Brain (organoid and tissue), 16 donors: ENCODE measurements at places on chromosomes 6 and 20. TPM values are rescaled to one million over a fixed set of nuclear protein-coding genes. Genes with fewer than 3 reads are reported as not detected.
A peak's percentile ranks its signal among the peaks of the same experiment; 100 is the strongest.

- peak; percentile 11 for DNase-seq
Observed at GRCh38 chr6:106608080-106608668, 21.1 kb downstream of the RTN4IP1 start.

GRCh38 chr6:166106076-166106686, 61.5 kb downstream of the TBXT start:
- DNase-seq, result peak; percentile 78

DNA sequence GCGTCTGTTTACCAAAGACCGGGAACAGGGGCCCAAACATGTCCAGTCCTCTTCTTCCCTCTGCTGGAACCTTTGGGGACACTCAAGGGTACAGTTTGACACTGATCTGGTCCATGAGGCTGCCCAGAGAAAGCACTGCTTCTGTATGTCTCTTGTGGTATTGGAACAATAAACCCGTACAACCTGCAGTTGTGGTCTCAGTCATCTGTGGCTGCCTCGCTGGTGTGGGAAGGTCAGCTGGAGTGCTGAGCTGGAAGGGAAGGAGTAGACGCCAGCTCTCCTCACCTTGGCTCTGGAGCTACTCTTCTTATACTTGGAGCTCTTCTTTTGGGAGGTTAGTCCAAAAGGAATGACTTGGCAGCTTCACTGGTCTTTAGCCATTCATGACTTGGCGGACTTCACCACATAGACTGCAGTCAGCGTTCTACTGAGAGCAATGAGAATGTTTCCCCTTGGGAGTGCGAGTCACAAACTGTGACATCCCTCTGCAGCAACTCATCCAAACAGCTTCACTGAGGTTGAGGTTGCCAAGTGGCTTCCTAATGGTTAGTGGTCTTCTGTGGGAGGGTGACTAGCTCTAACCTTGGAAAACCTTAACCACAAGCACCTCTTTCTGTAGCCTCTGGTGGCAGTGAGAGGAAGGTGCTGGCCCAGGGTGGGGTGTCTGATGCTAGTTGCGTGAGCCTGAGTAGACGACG, 81.2 kb downstream of the ASXL1 start:
- no peak for DNase-seq

GRCh38 chr6:162273986-162274385, 453.6 kb downstream of the PRKN start:
- DNase-seq, result no peak

DNA sequence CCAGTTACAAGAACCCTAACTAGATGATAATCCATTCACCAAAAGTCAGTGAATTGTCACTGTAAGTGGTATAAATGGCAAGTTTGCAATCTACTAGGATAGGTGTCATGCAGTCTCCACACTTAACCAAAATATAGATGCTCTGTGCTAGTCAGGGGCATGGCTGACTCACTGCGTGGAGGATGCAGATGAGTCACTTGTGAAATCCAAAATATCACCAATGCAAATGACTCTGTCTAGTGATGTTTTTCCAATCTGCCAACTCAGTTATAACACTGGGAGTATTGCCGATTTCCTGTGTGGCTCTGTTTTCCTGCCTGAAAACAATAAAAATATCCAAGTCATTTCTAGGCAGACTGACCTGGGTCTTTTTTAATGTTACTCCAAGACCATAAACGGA, 47.8 kb upstream of the NRSN1 start:
- no peak for DNase-seq

DNA sequence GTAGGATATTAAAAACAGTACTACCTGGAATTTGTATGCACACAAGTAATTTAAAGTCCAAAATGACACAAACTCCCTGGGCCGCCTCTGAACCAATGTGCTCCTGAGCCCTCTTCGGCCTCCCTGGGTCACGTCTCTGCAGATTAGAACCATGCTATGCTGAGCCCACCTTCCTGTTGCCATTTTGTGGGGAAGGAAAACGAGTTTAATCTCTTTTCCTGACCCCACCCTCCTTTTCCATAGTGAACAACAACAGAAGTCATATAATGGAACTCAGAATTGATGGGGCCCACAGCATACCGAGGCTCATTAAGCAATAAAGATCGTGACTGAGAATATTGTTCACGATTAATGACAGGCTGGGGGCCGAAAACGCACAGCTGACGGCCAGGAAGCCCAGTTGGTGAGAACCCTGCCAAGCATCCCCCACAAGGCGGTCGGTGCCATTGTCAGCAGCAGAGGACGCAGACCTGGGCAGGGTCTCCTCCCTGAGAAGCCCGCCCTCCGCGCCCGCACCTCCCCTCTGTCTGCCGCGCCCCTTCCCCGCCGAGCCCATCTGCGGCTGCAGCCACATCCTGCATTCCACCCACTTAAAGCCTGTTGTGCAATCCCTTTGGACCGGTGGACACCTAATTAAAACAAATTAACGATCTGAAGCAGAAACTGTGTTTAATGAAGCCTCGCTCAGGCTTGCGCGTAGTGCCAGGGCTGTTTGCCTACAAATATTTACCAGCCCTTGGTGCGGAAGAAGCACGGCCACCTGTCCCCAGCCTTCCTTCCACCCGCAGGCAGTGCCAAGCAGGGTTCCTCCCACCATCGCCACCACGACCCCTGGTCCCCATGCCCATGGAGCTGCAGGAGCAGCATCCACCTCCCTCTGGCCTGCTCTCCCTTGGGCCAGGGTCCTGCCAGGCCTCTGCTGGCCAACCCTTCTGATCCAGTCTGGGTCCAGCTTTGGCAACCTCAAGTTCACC, 68.1 kb downstream of the DLL1 start:
- DNase-seq, result peak; percentile 71

GRCh38 chr6:135532559-135532958, 35.0 kb upstream of the AHI1 start:
- DNase-seq, result no peak

DNA sequence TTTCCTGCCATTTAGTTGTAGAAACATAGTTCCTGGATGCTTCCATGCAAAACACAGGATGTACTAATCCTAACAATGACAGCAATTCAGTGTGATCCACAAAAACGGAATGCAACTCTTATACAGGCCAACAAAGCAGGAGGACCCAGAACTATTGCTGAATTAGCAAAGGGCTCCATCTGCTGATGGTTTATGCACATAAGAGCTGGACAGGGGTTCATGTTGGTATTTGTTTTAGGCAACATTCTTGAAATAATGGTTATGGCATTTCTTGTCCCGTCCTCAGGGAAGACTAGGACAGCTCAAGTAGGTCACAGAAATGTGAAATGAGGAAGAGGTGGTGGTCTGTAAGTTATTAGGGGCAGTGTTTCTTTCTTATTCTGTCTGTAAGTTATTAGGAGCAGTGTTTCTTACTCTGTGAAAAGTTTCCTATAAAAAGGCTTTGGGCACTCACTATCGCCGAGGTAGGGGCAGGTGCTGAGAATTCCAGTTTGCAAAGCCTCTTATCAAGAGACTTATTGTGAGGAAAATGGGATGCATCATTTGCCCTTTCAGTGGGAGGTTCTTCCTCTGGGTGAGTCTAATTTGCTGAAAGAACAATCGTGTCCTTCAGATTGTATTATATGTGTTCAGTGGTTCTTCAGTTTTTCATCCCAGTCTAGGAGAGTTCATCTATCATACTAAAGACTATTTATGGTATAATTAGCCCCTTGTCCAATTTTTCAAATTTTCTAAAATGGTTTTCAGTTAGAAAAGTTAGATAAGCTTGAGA, 171.1 kb downstream of the MCHR2 start:
- peak; percentile 75 for DNase-seq

GRCh38 chr20:35908007-35908406, 46.3 kb downstream of the SCAND1 start:
- DNase-seq, result no peak

GRCh38 chr20:13231031-13231752, 10.1 kb downstream of the ISM1 start:
- DNase-seq, result no peak

DNA sequence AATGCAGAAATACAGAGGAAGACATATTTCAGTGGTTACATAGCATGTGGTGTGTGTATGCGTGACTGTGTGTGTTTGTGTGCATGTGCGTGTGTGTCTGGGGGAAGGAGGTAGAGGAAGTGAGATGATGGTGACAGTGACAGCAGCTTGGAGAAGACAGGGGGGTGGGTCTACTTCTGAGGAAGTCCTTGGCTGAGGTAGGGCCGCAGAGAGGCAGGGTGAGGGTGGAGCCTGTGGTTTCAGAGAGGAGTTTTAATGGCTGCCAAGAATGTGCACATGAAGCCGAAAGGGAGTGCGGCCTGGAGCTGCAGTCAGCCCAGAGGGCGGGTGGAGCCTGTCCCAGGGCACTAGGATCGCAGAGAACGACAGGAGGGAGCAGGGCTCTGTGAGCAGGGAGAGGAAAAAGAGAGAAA, 22.7 kb upstream of the RNF24 start:
- no peak for DNase-seq

GRCh38 chr6:130997061-130997753, 65.8 kb downstream of the EPB41L2 start:
- no peak for DNase-seq

- peak; percentile 27 for DNase-seq
Observed at GRCh38 chr6:109001291-109001894, 93.3 kb downstream of the SESN1 start.

- DNase-seq, result no peak
Observed at GRCh38 chr6:162798546-162799266, 70.9 kb downstream of the PACRG start.

GRCh38 chr6:136230219-136230853, 19.8 kb downstream of the MTFR2 start:
- no peak for DNase-seq

DNA sequence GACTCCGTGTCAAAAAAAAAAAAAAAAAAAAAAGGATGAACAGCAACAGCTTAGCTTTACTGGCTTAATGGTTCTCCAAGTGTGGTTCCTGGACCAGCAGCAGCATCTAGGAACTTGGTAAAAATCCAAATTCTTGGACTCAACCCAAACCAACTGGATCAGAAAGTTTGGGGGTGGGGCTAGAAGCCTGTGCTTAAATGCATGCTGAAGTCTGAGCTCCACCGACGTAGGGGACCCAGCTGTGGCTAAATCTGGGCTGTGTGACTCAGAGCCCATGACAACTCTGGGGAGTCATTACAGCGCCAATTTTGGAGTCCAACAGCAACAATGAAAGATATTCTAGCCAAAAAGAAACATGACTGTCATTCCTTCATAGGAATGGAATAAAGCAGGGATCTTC, 13.6 kb upstream of the CHD6 start:
- no peak for DNase-seq

GRCh38 chr6:164211254-164211653, 796.7 kb downstream of the QKI start:
- no peak for DNase-seq

GRCh38 chr6:39206250-39206721, 23.0 kb downstream of the KCNK5 start:
- no peak for DNase-seq

DNA sequence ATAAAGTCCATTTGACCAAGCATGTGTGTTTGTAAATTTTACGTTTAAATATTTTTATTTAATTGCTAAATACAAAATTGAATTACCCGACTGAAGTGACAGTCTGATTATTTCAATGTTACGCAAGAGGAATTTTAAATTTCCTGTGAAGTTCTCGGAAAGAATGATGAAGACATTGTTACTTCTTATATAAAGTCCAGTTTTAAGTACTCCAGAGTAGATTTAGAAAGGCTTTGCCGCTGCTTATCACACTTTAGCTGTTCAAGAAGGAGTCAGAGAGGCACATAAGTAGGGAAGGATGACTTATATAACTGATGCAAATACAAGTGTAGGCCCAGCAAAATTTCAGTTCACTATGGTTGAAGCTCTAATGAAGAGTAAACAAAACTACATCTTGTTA, 265.1 kb upstream of the CITED2 start:
- DNase-seq, result no peak

- DNase-seq, result no peak
Observed at GRCh38 chr20:64100566-64100888, 6.8 kb downstream of the NPBWR2 start.

GRCh38 chr20:56431471-56431870, 19.4 kb downstream of the CASS4 start:
- DNase-seq, result peak; percentile 31

DNA sequence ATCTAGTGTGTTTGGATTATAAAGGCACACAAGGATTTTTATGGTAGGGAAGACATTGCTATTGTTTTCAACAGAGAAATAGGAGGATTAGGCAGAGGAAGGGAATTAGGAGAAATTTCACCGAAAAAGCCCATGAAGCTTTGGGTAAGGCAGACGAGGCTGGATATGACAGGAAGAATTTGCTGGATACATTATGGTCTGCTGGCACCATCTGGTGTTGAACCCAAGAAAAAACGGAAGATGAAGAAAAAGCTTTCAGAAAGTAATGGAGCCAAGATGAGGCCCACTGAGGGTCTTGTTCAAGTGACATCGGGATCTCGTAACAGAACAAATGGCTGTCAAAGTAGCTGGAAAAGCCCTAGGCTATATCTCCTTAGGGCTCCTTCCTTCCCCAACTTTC, 56.5 kb downstream of the OR2J2 start:
- peak; percentile 15 for DNase-seq

DNA sequence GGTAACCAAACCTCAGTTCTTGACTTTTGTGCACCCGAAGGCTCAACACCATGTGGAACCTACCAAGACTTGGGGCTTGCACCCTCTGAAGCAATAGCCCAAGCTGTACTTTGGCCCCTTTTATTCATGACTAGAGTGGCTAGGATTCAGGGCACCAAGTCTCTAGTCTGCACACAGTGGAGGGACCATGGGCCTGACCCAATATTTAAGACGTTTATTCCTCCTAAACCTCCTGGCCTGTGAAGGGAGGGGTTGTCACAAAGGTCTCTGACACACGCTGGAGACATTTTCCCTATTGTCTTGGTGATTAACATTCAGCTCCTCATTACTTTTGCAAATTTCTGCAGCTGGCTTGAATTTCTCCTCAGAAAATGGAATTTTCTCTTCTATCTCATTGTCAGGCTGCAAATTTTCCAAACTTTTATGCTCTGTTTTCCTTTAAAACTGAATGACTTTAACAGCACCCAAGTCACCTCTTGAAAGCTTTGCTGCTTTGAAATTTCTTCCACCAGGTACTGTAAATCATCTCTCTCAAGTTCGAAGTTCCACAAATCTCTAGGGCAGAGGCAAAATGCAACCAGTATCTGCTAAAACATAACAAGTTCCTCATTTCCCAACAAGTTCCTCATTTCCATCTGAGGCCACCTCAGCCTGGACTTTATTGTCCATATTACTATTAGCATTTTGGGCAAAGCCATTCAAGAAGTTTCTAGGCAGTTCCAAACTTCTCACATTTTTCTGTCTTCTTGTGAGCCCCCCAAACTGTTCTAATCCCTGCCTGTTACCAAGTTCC, 481.4 kb upstream of the BTBD3 start:
- no peak for DNase-seq

Gene TPBG
- polyA plus RNA-seq, result 24.4 TPM

Gene TBXT
- not detected for polyA plus RNA-seq

Gene WASF1
- 66.0 TPM for polyA plus RNA-seq

Gene CLPSL1
- polyA plus RNA-seq, result not detected

Gene OPRM1
- not detected for polyA plus RNA-seq

Gene XKR7
- polyA plus RNA-seq, result 16.0 TPM
